ENCODE measurements at places on chromosomes 7 and 10.

- ATAC-seq: peak; percentile 56
These were observed 9.3 kb downstream of the TCAF1 start for GRCh38 chr7:143892527-143893300.

DNA sequence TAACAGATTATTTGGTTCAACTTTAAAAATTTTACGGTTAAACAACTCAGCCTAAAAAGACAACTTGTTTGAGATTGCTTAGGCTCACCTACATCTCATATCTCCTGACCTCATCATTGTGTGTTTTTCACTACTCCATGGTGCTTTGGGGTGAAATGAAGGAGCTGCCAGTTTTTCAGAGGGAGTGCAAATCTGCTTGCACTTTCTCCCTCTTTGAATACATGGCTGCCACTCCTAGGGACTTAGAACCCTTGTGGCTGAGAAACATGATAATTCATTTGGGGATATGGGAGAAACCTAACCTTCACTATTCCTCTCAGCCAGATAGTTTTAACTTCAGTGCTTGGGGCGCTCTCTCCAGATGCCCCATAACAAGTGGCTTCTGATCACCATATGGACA lies 2.7 kb downstream of the CCSER2 start:
- ATAC-seq: no peak

DNA sequence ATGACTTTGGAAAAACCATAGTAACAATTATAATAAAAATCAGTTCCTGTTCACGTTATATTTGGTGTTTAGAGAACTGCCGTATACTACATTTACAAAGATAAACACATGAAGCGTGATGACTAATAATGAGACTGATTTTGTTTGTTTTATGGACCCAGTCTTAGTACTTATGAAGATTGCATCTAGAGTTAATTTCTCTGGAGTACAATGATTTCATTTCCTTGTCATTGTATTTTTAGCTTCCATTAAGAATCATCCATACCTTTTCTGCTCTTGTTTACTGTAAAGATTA lies 2.9 kb downstream of the RBM20 start:
- ATAC-seq: no peak

DNA sequence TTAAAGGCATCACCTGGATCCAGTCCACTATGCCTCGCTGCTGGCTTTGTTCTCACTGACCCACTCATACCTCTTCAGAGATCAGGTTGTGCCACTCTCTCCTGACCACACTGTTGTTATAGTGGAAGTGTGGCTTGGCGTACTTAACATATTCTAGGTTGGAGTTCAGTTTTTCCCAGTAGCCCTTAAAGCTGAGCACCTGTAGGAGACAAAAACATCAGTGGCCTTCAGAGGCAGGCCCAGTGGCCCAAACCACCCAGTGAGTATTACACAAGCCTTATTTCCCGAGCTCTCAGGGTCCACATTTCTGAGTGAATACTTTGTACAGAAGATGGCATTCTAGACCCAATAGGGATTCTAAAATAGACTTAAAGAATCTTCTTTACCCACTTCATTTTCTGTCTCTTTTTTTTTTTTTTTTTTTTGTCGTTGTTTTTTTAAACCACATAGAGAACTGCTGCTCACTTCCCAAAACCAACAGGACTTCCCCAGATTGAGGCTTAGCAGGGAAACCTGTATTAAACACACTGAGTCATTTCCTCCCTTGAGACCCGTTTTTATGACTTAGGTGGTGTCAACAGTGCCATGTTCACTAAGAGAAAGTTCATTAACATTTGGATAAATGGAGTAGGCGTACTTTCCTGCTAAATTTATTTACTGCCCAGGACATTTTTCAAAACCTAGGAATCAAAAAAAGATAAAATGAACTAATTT lies 85.8 kb downstream of the GSAP start:
- ATAC-seq: no peak

DNA sequence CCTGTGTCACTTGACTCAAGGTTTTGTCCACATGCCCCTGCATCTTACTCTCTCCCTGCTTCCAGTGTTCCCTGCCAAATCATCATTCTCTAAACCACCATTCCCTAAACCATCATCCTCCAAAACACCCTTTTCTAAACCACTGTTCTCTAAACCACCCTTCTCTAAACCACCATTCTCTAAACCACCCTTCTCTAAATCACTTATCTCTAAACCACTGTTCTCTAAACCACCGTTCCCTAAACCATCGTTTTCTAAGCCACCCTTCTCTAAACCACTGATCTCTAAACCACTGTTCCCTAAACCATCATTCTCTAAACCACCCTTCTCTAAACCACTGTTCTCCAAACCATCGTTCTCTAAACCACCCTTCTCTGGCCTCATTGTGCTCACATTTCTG lies 142.1 kb downstream of the CXCL12 start:
- no peak for ATAC-seq

DNA sequence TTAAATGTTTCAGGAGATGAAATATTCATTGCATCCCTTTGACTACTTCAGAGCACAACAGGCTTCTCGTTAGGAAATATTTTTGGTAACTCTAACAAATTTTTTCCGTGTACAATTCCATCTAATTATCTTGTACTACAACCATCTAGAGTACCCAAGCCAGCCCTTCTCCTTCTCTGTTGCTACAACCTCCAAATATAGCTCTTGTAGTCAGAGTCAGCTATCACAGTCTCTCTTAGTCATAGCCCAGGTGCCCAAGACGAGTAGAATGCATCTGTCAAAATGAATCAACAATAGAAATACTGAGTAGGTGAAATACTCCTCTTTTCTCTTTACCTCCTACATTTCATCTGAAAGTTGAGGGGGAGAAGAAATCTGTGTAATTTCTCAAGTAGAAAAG lies 74.0 kb downstream of the INHBA start:
- peak; percentile 46 for ATAC-seq

DNA sequence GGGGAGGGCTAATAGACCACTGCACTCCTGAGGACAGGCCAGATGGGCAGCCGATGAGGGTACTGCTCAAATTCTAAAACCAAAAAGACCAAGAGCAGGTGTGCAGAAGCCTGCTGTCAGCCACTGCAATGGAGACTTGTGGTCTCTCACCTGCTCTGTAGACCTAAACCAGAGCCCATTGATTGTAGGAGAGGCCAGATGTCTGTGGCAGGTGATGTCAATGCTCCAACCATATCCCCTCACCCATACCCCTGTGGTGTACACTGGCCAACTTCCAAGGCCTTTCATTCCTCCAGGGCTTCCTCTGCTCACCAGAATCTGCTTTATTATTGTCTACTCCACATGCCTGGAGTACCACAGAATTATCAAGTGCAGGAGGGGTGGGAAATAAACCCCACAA lies 116.9 kb upstream of the CHST15 start:
- ATAC-seq: no peak

GRCh38 chr7:106365252-106366005 lies 80.6 kb upstream of the NAMPT start:
- ATAC-seq: peak; percentile 93

Data from activated CD4-positive, CD25-positive, alpha-beta regulatory T cell treated with anti-CD3 and anti-CD28 coated beads, Interleukin-2, amount 50 U/mL, for 24 hours (primary cell).